IPS-NIHi11 (cell line): ENCODE measurements at places on chromosomes 12 and 14.

DNA sequence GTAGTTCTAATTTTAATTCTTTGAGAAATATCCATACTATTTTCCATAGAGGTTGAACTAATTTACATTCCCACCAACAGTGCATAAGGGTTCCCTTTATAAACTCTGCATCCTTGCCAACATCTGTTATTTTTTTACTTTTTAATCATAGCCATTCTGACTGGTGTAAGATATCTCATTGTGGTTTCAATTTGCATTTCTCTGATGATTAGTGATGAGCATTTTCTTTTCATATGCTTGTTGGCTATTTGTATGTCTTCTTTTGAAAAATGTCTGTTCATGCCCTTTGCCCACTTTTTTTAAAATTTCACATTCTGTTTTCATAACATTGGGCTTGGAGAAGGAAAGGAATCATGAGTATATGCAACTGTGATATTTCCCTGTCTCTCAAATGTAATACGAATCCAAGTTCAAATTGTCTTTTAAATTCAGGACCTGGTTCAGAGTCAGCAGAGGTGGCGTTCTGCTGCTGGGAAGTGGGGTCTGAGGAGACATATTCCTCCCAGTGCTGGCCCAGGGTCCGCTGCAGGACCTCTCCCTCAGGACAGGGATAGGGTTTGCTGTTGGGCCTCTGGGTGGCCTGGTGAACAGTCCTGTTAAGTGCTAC is 81.2 kb upstream of the ETV6 start:
- DNase-seq, result no peak

DNA sequence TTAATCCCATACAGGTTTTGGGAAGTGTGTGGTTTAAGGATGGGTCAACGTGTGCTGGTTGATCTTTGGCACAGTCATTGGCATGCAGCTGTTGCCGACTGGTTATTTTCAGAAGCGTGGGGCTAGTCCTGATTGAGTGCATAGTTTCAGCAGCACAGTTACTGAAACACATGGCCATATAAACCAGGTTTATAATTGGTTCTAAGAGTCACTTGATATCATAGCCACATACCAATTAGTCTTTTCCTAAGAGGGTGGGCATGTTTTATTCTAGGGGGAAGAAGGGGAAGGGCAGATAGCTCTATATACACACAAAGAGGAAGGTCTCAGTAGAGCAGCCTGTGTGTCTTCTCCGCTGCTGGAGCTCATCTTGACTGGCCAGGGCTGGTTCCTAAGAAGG is 11.0 kb upstream of the RPS6KL1 start:
- DNase-seq, result no peak

DNA sequence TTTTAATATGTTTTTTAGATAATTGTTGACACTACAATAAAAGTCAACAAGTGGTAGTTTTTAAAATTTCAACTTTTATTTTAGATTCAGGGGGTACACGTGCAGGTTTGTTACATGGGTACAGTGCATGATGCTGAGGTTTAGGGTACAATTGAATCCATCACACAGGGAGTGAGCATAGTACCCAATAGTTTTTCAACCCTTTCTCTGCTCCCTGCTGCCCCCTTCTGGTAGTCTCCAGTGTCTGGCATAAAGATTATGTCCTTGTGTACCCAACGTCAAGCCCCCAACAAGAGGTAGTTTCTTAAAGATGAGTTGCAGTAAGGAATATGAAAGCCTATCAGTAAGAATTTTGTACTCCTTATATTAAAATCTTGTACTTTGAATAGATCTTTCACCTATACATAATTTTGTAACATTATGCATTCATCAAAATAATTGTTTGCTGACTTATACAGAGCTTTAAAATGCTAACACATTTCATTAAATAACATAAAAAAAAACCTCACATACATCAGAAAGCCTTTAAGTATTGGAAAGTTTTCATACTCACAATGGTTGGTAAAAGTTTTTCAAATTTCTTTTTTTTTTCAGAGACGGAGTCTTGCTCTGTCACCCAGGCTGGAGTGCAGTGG is 5.4 kb upstream of the RALGAPA1 start:
- peak; percentile 39 for DNase-seq

DNA sequence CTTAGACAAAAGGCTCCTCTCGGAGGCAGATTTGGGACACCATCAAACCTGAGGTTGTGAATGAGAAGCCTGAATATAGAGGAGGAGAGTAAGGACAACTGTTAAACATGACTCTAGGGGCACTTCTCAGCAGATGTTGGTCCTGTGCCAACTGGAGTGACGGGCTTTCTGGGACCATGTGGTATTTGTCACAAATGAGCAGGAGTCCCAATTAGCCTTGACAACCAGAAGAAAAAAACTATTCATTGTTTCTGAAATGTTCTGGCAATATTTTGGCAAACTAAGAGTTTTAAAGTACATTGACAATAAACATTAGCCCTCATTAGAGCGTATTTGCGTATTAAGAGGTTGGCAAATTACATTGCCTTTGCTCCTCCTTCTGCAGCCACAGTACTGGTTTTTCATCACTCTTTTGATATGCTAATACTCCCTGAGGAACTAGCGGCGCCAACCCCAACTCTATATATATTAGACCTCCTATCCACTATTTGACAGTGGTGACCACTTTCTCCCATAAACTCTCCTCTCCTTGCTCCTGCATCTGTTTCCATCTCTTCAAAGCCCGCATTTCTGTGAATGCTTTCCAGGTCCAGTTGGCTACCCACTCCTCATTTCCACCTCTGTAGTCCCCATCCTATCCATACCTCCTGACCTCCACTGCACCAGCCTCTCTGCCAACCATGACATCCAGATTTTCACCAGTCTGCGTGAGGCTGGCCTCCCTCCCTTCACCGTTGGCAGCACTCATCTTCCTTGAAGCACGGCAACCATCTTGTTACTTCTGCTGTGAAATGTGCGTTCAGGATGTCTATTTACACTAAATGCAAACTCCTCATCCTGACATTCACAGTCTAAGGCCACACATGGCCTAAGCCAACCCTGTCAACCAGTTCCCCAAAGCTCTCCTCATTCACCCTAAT is 100.7 kb downstream of the ZFC3H1 start:
- no peak for DNase-seq

GRCh38 chr14:62597143-62597542 is 448.1 kb downstream of the KCNH5 start:
- DNase-seq, result no peak

DNA sequence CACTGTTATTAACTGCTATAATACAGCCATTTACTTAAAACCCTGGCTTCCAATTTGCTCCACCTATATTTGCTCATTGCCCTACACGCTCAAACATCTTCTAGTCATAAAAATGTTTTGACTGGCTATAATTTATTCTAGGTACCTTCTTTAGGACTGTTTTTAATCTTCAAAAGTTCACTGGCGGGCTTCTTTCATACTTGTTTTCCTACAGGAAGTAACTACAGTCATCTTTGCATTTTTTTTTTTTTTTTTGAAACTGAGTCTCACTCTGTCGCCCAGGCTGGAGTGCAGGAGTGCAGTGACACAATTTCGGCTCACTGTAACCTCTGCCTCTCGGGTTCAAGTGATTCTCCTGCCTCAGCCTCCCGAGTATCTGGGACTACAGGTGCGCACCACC is 32.5 kb downstream of the MPHOSPH9 start:
- no peak for DNase-seq

DNA sequence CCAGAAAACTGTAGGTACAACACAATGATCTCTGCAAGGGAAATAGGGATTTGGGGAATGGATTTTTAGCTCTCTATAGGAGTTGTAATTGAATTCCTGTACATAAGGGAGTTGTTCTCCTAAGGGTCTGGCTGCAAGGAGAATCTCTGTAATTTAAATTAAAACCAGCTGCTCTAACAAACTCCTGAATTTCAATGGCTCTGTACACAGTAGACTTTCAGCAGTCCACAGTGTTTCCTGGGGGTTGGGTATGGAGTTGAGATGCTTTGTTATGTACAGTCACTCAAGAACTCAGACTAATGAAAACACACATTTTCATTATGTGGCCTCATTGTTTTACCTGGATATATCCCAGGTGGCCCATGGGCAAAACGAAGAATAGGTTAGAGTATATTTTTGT is 93.2 kb downstream of the NAV3 start:
- DNase-seq, result no peak

DNA sequence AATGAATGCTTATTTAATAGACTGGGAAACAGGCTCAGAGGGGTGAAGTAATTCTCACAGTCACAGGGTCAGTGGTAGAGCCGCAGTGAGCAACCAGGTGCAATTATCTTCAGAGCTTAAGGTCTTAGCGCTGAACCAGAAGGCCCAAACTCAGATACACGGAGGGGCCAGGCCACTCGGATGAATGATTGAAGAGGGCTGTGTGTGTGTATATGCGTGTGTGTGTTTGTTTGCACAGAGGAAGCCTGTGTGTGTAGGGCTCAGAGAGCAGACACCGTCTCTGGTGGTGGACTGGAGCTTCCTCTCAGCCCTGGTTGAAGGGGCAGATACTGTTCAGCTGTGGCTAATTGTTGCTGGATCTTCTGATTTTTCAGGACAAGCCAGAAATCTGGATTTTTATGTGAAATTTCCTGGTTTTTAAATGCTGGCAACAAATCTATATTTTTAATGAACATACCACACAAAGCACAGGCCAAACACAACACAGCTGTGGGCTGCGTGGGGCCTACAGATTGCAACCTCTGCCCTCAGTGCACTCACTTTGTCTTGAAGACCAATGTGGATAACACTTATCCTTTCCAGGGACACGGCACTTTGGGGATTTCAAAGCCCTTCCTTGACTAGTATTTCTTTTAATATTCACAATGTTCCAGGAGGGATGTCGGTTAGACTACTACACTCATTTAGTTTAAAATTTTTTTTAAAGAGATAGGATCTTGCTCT is 94.5 kb upstream of the NRXN3 start:
- no peak for DNase-seq

DNA sequence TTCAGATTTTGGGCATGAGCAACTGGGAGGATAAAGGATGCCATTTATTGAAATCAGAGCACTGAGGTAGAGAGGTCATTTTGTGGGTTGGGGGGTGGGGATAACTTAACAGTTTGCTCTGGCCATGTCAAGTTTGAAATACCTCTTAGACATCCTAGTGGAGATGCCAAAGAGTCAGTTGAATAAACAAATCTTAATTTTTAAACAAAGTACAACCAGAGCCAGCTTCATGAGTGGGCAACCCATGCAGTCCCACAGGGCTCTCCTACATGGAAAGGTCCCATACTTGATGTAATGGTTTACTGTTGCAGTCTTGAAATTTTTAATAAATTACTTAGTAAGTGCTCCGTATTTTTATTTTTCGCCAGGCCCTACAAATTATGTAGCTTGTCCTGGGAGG is 81.2 kb downstream of the ANO4 start:
- no peak for DNase-seq

DNA sequence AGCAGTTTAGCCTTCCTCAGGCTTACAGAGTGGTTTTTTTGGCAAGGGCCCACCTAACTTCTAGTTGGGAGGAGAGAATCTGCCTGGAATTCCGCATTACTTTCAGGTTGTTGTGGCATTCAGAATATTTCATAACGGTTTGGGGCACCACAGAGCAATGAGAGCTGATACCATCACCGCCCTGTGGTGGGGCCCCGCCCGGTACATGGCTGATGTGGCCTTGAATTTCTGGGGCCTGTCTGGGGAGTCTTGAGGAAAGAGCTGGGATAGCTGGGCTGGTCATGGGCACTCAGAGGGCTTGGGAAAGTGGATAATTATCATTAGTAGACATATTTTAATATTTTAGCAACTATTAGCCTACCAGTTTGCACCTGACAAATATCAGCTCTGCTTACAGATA is 4.2 kb downstream of the TESPA1 start:
- DNase-seq, result no peak

- peak; percentile 70 for DNase-seq
Measured at GRCh38 chr12:79373896-79374499, 316.8 kb downstream of the PAWR start.

GRCh38 chr14:74627076-74627475 is 15.0 kb upstream of the LTBP2 start:
- no peak for DNase-seq

DNA sequence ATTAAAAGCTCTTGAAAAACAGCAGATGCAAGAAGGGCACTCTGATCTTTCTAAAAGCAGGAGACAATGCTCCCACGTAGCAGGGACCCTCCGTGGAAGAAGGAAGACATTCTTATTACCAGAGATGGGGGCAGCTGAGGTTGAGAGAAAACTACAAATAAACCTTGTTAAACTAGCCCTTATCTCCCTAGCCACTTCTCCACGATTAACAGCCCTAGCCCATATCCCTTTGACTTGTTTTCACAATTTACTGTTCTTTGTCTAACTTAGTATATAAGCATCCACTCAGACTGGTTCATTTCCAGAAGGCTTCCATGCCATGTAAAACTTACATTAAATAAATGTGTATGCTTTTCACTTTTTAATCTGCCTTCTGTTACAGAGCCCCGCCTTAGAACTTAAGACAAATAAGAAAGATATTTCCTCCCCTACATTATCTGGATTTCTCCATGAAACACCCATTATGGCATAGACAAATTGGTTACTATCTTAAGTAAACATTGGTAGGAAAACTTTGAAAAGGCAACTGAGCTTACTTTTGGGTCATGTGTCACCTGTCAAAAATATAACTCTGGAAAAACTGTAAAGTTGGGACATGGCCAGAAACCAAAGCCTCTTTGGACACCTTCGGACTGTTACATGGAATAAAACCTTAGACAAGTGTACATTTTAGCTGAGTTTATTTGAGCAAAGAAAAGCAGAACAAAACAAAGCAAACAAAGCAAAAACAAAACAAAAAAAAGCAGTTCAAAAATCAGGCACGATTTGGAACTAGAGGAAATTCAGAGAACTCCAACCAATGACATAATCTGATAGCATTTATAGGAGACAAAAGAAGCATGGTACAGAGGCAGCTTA is 4.9 kb upstream of the RNASE1 start:
- DNase-seq, result no peak

- DNase-seq, result peak; percentile 87
Measured at GRCh38 chr12:48021485-48022179, 17.4 kb upstream of the COL2A1 start.

DNA sequence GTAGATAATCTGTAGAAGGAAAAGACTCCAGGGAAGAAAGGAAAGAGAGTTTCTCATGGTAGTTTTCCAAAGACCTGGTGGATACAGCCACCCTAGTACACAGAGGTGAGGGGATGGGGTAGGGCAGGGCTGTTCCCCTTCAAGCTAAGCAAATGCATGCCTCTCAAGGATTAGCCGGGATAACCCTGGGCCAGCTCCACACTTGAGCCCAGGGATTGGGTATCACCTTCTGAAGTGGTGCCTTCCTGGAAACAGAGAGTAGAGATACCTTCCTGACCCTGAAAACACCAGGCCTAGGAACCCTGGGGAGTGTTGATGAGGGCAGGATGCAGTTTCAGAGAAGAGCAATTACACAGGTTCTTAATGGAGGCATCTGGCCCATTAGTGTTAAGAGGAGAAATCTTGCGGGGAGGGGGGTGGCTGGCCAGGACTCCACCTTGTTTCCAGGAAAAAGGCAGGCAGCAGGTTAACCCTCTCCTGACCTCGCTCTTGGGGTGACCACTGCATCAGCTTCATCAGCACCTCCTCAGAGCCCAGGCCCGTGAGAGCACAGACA is 106.9 kb upstream of the TMEM233 start:
- DNase-seq, result peak; percentile 47

DNA sequence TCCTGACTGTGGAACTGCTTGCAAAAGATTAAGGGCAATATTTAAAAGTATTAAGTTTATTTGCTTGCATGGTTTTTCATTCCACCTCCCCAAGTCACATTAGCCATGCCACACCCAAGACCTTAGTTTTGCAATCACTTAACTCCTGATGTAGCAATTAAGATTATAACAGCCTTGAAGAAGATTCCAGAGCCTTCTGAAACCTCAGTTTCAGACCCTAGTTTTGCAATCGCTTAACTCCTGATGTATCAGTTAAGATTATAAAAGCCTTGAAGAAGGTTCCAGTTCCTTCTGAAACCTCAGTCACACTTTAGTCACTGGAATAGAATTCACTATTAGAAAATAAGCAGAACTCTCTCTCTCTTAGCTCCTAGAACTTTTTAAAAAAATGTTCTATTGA is 42.7 kb upstream of the DCN start:
- DNase-seq, result no peak
